Small intestine (tissue), 16 donors: ENCODE measurements at places on chromosomes 12 and 14. TPM values are rescaled to one million over a fixed set of nuclear protein-coding genes. Genes with fewer than 3 reads are reported as not detected.

GRCh38 chr14:97995038-97995437 lies 1197.9 kb downstream of the VRK1 start:
- DNase-seq: no peak

DNA sequence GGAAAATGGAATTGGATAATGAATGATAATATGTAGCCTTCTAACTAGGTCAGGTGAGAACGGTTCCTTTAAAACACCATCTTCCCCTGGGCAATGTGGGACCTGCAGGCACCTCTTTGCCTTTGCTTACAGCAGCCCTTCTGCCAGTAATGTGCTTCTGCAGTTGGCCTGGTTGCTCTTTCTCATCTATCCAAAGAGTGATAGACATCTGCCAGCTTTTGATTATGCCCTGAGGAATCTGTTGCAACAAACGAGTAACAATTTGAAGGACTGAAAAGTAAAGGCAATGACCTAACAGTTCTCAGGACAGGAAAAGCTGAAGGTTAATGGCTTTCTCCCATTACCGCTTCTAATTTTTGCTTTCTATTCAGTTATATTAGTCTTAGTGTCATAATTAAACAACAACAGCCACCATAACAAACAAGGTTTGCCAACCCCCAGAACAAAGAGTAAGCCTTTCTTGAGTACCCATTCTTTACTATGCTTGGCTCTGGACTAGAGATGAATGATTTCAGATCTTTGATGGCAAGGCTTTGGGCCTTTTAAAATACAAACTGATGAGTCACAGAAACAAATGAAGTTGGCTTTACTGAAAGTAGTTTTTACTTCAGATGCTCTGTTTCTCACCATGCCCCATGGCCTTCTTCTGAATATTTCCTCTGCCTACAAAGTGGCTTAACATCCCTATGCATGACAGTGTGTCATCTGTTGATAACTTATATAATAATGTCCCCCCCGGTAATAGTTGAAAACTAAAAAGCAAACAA lies 76.1 kb upstream of the KRR1 start:
- DNase-seq: no peak

- no peak for DNase-seq
Observed at GRCh38 chr12:64618953-64619590, 8.8 kb downstream of the RASSF3 start.

DNA sequence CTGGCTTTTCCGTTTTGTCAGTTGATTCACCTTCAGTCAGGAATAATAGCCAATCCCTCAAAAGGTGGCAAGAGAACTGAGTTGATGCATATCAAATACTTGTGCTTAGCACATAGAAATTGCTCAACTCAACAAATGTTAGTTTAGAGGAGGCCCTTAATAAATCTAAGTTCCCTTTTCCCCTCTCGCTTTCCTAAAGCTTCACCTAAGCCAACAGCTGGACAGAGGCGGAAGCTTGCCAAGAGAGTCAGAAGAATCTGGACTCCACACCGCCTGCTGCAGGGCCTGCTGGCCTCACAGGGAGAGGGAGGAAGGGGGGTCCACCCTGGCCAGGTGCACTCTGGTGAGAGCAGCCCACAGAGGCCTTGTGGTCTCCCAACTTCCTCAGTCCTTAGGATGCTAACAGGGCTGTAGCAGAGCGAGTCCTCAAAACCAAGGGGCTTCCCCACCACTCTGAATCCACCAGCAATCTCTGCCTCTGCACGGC lies 213.1 kb downstream of the CHST11 start:
- peak; percentile 26 for DNase-seq

MYBPC1 gene
- polyA plus RNA-seq: 0.16 TPM

- DNase-seq: no peak
Observed at GRCh38 chr14:78947681-78948080, 777.5 kb downstream of the NRXN3 start.

RND1 gene
- polyA plus RNA-seq: 3.8 TPM

DNA sequence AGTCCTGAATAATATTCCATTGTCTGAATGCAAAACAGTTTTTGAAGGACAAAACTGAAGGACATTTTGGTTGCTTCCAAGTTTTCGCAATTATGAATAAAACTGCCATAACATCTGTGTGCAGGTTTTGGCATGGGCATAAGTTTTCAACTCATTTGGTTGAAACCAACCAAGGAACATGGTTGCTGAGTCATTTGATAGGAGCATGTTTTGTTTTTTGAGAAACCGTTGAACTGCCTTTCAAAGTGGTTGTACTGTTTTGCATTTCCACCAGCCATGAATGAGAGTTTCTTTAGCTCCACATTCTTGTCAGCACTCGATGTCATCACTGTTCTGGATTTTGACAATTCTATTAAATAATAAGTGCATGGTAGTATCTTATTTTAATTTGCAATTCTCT lies 23.0 kb upstream of the GSG1 start:
- no peak for DNase-seq

DNA sequence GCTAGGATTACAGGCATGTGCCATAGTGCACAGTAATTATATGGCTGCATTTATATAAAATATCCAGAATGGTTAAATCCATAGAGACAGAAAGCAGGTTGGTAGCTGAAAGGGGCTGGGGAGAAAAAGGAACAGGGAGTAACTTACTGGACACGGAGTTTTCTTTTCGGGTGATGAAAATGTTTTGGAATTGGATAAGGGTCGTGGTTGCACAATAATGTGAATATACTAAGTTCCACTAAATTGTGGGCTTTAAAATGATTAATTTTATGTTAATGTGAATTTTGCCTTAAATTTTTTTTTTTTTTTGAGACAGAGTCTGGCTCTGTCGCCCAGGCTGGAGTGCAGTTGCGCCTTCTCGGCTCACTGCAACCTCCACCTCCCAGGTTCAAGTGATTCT lies 70.1 kb upstream of the BDKRB2 start:
- no peak for DNase-seq

DNA sequence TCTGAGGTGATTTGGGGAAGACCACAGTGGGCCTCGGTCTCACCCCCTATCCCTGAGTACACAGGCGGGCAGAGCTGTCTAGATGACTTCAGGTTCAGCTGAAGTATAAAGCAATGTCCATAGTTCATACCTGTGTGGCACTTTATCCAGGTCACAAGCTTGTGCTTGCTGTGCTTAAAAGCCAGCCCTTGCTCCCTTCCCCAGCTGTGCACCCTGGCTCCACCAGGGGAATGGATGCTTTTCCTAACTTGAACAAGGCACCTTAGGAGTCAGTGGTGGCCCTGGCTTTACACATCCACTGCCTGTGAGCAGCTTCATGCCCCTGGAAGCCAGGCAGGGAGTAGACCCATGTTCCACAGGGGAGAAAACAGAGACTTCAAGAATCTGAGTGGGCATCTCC lies 5.5 kb downstream of the CARMIL3 start:
- no peak for DNase-seq

DNA sequence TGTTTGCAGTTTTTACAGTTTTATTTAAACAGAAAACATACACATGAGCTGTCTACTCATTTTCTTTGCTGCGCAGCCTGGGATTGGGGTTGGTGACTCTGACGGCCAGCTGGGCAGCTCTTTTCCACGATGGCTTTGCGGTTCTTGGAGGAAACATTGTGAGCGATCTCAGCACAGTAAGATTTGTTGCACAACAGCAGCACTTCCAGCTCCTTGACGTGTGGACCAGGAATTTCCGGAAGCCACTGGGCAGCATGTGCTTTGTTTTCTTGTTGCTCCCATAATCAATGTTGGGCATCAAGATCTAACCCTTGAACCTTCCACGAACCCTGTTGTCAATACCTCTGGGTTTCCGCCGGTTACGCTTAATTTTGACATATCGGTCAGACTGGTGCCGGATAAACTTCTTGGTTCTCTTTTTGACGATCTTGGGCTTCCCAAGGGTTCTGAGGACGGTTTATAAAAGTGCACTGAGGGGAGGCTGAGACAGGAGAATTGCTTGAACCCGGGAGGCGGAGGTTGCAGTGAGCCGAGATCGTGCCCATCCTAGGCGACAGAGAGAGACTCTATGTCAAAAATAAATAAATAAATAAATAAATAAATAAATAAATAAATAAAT lies 21.8 kb downstream of the FKBP11 start:
- DNase-seq: peak; percentile 67

- no peak for DNase-seq
Observed at GRCh38 chr14:66482873-66483272, 3.3 kb upstream of the CCDC196 start.

DNA sequence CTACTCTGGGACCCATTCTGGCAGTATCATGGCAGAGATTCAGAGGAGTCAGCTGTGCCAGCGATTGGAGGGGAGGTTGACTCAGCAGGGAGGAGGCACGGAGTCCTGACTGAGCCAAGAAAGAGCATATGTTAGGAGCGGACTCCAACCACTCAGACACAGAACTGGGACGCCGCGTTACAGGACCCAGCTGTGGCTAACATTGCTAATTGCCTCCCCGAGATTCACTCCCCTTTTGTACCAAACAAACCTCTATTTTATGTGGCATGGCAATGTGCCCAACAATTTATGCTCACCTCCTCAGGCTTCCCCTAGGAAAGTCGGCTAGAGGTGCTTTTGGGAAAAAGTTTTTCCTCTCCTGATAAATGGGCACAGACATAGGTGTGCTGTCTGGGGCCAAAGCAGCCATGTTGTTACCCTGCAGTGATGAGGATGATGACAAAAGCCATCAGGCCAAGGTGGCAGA lies 15.2 kb upstream of the CLIP1 start:
- DNase-seq: no peak

HOXC10 gene
- polyA plus RNA-seq: 1.2 TPM

GRCh38 chr14:85960756-85961155 lies 430.8 kb downstream of the FLRT2 start:
- DNase-seq: no peak

DNA sequence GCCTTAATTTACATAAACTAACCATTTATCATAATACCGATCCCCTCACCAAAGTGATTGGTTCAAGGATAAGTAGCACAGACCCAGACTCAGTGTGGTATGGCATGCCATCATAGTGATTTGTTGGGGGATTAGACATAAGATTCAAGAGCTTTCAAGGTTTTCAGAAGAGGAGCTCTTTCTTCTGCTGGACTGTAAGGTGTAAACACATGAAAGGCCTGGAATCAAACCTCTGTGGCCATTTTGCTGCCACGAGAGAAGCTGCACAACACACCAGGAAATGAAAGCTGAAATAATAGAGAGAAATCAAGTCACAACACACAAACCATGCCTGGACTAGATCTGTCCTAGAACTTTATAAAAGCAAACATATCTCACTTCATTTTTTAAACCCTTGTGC lies 30.8 kb downstream of the BTG1 start:
- no peak for DNase-seq

DNA sequence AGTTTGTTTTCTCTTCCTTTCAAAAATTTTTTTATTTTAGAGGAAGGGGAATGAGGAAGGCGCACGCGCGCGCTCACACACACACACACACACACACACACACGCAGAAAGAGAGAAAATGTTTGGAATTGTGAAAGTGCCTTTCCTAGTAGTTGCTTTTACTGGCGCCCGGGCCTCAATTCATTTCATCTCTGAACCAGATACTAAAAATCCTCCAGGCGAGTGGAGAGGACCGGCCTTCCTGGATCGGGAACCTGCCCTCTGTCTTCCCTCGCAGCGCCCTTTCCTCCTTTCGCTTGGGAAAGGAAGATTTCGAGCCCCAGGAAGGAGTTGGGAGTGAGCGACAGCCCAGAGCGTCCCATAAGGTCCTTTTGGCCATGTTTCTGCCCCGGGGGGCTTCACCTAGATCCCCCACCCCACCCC lies 7.8 kb upstream of the TBX3 start:
- DNase-seq: no peak

PSEN1 gene
- 32.4 TPM for polyA plus RNA-seq

- no peak for DNase-seq
Observed at GRCh38 chr12:106481246-106481645, 101.6 kb upstream of the RFX4 start.

DNA sequence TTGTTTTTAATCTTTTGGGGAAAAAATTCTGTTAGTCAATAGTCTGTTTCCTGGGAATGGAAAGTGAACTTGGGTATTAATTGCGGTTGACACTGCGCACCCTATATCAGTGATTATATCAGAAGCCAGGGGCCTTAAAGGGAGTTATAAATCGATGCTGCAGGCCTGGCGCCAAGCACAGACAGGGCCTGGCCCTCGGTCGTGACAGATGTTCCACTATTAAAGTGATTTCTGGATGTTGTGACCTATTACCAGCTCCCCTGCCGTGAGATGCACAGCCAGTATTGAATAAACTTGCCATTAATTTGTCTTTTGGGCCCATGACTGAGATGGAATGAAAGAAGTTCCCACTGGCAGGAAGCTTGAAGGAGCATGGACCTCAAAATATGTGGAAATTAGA lies 45.1 kb upstream of the KITLG start:
- no peak for DNase-seq

DNA sequence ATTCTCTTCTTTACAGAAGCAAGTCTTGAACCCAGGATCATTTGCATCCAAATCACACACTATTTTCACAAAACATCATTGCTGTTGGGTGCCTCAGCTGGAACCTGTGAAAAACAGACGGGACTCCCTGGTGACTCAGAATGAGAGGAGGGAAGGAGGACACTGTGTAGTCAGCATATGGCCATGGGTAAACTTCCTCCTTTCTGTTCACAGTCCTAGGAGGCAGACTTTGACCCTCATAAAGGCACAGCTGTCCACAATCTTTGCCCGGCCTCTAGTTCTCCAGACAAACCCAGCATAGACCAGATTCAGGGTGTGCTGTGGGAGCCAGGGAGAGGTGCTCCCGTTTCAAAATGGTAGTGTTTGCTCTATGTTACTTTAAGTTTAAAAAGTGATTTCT lies 62.0 kb downstream of the DYRK2 start:
- peak; percentile 99 for DNase-seq
